ENCODE measurements at places on chromosomes 4 and X. TPM values are rescaled to one million over a fixed set of nuclear protein-coding genes. Genes with fewer than 3 reads are reported as not detected.

- H3K4me3 ChIP-seq: no peak overlapping the region
- no peak for DNase-seq
- H3K36me3 ChIP-seq: no peaks in the 10 kb centered on the region
- no peak overlapping the region for H3K27ac ChIP-seq
These were observed 9.0 kb downstream of the GRIA3 start for GRCh38 chrX:123193101-123193500.

- H3K27me3 ChIP-seq: no peaks in the 10 kb centered on the region
- H3K27ac ChIP-seq: no peak overlapping the region
- no peaks in the 10 kb centered on the region for H3K36me3 ChIP-seq
- no peak overlapping the region for H3K4me3 ChIP-seq
- peaks cover 3% of the 10 kb centered on the region for H3K4me1 ChIP-seq
- no peak for DNase-seq
These were observed 144.2 kb downstream of the CBR4 start for GRCh38 chr4:168865854-168866253.

DNA sequence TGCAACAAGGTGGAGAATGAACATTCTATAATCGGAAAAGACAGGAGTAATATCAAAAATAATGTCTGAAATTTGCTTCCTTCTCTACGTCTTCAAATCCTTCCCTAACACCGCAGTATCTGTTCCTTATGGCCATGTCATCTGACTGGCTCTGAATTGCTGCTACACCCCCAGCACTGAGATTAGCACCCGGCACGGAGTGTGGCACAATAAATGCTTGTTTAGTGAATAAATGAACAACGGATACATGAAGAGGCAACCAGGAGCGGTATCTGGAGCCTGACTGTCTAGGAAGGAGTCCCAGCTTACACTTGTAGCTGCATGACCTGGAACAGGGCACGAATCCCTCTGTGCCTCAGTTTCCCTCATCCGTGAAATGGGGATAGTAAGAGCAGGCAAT is 164.3 kb downstream of the AFAP1 start:
- H3K4me3 ChIP-seq: no peak overlapping the region
- peaks cover 9% of the 10 kb centered on the region for H3K36me3 ChIP-seq
- H3K27ac ChIP-seq: no peak overlapping the region
- no peak for DNase-seq
- peaks cover 6% of the 10 kb centered on the region for H3K4me1 ChIP-seq

GRCh38 chr4:184287697-184288255 is 70.1 kb upstream of the ENPP6 start:
- H3K36me3 ChIP-seq: no peaks in the 10 kb centered on the region
- H3K27ac ChIP-seq: peak overlapping the region; percentile 73
- H3K27me3 ChIP-seq: no peaks in the 10 kb centered on the region
- peaks cover 14% of the 10 kb centered on the region for H3K4me1 ChIP-seq

DNA sequence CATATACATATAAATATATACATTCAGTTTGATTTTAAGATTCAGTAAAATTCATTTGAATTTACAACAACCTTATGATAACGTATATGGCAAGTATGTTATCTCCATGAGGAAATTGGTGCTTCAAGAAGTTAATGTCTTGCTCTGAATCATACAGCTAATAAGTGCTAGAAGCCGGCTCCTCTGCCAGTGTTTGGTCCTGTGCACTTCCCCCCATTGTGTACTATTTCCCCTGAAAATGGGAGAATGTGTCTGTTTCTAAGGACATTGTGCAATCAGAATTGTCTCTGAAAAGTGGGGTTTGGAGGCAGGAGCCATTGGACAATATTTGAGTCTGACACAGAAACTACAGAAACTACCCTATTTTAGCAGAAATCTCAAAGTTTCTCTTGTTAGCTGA is 135.9 kb downstream of the CPE start:
- no peak for DNase-seq
- no peak overlapping the region for H3K27ac ChIP-seq
- no peaks in the 10 kb centered on the region for H3K27me3 ChIP-seq
- H3K4me3 ChIP-seq: no peak overlapping the region

- H3K27ac ChIP-seq: no peak overlapping the region
- no peak for DNase-seq
- H3K4me1 ChIP-seq: no peaks in the 10 kb centered on the region
These were observed 216.0 kb downstream of the GRID2 start for GRCh38 chr4:92519727-92520126.

DNA sequence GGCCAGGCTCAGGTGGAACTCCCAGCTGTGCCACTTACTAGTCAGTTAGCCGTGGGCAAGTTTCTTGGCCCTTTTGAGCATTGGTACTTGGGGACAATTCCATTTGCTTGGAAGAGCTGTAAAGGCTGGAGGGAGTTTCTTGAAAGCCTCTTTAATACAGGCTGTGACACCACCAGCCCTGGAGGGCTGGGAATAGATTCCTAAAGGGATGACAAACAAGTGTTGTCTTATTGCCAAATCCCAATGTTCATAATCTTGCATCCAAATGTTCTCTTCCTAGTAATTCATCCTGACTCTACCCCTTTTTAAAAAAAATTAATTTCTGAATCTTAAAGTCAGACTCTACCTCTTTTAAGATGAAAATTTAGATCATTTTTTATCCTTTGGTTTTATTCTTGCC is 14.6 kb upstream of the MED28 start:
- peaks cover 92% of the 10 kb centered on the region for H3K36me3 ChIP-seq
- DNase-seq: no peak
- H3K4me3 ChIP-seq: no peak overlapping the region
- H3K4me1 ChIP-seq: no peaks in the 10 kb centered on the region

- H3K36me3 ChIP-seq: no peaks in the 10 kb centered on the region
- H3K4me1 ChIP-seq: no peaks in the 10 kb centered on the region
- DNase-seq: no peak
- H3K27me3 ChIP-seq: no peaks in the 10 kb centered on the region
- no peak overlapping the region for H3K27ac ChIP-seq
- H3K4me3 ChIP-seq: no peak overlapping the region
These were observed 8.1 kb upstream of the COMMD8 start for GRCh38 chr4:47471591-47471990.

GRCh38 chrX:1094566-1095333 is 117.7 kb downstream of the CRLF2 start:
- no peaks in the 10 kb centered on the region for H3K27me3 ChIP-seq
- H3K4me3 ChIP-seq: no peak overlapping the region
- no peaks in the 10 kb centered on the region for H3K4me1 ChIP-seq
- H3K27ac ChIP-seq: no peak overlapping the region

DNA sequence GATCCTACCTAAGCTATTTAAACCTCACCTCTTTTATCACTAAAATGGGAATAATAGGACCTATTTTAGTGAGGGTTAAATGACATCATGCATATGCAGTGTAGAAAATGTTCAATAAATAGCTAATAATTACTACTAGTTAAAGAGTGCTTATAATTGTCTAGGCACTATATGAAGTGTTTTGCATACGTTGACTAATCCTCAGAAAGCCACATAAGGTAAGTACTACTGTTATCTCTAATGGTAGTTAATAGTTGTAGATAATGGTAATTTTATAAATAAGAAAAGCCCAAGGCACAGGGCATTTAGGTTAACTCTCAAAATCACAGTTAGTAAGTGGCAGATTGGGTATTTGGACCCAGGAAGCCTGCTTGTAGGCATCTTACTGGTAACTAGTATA is 47.4 kb upstream of the BOD1L1 start:
- DNase-seq: no peak
- no peaks in the 10 kb centered on the region for H3K4me1 ChIP-seq
- H3K36me3 ChIP-seq: no peaks in the 10 kb centered on the region
- no peaks in the 10 kb centered on the region for H3K27me3 ChIP-seq
- no peak overlapping the region for H3K27ac ChIP-seq

Gene MAGED4B
- 6.0 TPM for total RNA-seq

Gene DOK7
- 0.45 TPM for total RNA-seq

Gene RADX
- 2.3 TPM for total RNA-seq

Gene FAM3A
- 40.2 TPM for total RNA-seq

Gene MYOZ2
- not detected for total RNA-seq

Gene APBB2
- total RNA-seq: 12.2 TPM

Gene LIAS
- 11.6 TPM for total RNA-seq

Data from esophagus squamous epithelium (tissue), 5 donors.